Esophagus mucosa (tissue), 1 donor: ENCODE measurements at places on chromosomes 2 and 18.

DNA sequence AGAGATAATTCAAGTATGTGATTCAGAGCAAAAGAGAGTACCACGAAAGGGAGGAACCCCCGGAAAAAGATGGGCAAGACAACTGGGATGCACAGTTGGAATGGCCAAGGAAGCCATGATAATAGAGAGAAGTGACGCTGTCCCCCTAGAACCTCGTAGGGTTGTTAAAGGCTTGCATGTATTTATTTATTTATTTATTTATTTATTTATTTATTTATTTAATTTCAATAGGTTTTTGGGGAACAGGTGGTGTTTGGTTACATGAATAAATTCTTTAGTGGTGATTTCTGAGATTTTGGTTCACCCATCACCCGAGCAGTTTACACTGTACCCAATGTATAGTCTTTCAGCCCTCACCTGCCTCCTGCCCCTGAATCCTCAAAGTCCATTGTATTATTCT, 11.5 kb upstream of the PDCL3 start:
- no peak for ATAC-seq

DNA sequence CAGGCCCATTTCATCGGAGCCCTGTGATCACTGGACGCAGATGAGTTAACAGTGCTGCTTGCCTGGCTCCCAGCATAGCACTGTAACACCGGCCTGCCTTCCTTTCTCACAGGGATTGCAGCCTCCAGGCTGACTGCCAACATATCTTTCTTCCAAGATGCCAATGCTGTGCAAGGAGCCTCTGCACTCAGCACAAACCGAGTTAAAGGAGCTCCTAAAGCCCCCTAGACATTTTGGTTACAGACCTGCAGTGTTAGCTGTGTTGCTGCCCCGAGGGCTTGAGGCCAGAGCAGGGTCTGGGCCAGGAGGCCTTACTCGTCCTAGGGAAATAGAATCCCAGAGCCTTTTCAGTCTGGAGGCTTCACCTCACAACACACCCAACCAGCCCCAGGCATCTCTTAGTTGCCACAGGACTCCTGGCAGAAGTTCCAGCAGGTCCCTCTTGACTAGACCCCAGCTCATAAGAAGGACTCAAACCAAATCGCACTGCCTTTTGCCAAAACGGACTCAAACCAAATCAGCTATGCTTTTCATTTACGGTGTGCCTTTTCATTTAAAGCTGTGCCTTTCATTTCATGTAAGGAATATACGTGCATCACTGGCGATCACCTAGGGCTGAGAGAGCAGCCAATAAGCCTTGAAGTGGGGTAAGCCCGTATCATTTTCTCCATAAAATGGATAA, 58.4 kb upstream of the EML4 start:
- no peak for ATAC-seq

- no peak for ATAC-seq
Measured at GRCh38 chr2:31136732-31137131, 1.5 kb downstream of the GALNT14 start.

DNA sequence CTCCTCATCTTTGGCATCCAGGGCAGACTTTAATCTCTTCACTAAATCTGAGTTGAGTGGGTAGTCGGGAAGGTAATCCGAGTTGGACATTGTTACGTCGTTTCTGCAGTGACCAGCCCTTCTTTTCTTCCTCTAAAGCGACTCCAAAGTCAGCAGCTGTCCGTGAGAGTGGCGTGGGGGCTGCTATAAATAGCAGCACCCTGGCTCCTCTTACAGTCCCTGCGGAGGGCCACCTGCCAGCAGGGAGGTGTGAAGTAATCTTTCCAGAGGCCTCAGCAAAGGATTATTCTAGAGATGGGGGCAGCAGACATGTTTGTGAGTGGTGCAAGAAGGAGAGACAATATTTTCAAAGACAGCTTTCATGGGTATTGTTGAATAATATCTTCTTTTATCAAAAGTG, at the start of gene ASB18:
ASB18 (minus strand) TSS at position 151 of the 400 bp plus-strand sequence; CDS start at position 90, 61 bp downstream.
- no peak for ATAC-seq

DNA sequence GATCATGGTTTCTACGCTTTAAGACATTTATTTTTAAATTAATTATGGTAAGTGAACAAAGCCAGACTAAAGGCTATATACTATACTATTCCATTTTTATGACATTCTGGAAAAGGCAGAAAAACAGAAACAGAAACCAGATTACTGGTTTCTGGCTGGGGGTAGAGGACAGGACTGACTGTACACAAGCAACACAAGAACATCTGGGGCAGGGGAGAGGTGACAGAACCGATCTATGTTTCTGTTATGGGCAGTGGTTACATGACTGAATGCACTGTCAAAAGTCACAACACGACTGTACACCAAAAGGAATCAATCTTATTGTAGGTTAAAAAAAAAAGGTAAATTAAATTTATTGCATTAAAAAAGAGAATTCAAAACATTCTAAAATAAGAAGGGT, 64.7 kb downstream of the PTPN2 start:
- no peak for ATAC-seq
